ENCODE measurements at places on chromosomes 6 and 20.

- DNase-seq, result no peak
Observed at GRCh38 chr6:30687659-30688431, 1.4 kb upstream of the PPP1R18 start.

DNA sequence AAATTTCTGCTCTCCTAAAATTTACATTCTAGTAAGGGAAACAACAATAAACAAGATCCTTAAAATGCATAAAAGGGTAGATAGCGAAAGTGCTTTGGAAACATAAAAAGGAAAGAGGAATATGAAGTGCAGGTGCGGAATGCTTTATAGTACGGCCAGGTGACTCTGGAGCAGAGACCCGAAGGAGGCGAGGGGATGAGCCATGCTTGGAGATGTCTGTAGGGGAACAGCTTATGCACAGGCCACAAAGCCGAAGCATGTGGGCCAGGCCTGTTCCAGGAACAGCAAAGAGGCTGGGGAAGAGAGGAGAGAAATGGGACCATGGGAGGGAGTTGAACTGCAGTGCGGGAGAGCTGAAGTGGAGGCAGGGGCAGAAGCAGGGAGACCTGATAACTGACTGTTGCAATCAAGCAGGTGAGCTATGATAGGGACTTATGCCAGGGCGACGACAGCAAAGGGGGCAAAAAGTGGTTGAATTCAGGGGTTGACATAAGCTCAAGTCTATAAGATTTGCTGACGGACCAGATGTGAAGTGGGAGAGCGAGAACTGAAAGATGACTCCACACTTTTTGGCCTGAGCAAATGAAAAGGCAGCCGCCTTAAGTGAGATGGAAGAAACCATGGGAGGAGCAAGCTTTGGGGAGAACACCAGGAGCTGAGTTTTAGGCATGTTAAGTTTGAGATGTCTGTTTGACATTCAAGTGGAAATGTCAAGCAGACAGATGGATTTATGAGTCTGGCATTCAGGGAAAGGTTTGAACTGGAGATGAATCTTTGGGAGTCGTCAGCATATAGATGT, 83.1 kb downstream of the CNBD2 start:
- DNase-seq, result no peak

GRCh38 chr20:33337119-33337518, 54.1 kb downstream of the BPIFB1 start:
- no peak for DNase-seq

DNA sequence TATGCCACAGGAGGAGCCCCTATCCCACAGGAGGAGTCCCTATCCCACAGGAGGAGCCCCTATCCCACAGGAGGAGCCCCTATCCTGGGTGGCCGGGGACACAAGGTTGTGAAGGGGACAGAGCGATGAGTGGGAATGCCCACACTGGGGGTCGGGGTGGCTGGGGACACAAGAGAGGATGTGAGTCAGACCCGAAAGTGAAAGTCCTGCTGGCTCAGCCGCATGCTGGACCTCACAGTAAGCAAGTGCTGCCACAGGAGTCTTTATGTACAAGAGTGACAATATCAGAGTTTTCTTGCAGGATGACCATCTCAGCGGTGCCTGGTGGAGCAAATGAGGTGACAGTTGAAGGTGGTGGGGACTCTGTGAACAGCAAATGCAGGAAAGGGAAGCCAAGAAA, 93.7 kb downstream of the PSMB1 start:
- DNase-seq, result no peak

DNA sequence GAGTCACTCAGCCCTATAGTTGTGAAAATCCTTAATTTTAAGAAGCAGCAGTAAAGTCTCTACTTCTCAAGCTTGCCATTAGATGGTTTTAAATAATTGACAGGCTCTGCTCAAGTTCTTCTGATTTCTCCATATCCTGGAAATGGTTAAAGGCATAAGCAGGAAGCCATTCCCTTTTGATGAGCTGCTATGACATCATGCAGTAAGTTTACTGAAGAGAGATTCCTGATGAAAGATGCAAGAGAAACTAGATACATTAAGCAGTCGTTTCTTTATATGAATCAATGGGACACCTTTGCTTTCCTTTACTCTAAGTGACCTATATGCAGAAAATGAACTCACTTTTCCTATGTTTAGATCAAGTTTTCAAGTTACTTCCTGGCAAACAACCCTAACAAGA, 9.8 kb downstream of the POPDC3 start:
- DNase-seq, result no peak

- no peak for DNase-seq
Observed at GRCh38 chr6:165988302-165988756, 179.3 kb downstream of the TBXT start.

DNA sequence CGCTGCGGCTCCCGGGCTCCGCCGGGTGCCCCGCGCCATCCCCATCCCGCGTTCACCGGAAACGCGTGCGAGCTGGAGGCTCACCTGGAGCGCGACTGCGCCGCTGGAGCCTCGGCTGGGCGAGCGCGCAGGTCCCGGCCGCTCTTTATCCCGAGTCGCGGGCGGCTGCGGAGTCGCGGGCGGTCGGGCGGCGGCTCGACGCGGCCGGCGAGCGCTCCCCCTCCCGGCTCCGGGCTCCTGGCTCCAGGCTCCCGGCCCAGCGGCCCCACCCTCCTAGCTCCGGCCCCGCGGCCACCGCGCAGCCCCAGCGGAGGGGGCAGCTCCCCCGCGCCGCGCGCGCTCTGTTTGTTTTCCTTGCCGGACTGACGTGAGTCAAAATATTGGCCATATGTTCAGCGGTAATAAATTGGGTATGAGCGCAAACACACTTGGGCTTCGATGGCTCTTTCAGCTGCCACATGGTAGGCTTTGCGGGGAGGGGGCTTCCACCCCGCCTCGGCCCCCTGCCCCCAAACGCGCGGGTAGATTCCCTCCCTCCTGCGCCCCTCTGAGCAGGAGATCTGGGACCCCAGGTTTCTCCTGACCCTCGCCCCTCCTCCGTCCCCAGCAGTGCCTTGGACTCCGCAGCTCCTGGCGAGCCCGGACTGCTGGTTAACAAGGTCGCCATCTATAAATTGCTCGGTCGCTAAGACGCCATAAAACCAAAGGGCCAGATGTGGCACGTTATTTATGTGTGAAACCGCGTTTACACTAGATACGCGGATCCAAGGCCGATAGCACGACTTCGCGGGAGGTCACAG, 8.8 kb upstream of the NKX2-2 start:
- DNase-seq, result no peak

DNA sequence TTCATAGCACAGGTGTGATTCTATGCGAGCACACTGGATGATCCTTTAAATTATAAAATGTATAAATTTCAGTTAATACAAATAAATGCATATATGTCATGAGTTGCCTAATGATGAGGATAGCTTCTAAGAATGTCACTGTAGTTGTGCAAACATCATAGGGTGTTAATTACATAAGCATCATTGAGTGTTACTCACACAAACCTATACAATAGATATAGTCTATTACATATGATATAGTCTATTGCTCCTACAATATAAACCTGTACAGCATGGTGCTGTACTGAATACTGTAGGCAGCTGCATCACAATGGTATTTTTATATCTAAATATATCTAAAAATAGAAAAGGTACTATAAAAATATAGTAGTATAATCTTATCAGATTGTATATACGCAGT, 159.0 kb downstream of the PTPRK start:
- DNase-seq, result no peak

DNA sequence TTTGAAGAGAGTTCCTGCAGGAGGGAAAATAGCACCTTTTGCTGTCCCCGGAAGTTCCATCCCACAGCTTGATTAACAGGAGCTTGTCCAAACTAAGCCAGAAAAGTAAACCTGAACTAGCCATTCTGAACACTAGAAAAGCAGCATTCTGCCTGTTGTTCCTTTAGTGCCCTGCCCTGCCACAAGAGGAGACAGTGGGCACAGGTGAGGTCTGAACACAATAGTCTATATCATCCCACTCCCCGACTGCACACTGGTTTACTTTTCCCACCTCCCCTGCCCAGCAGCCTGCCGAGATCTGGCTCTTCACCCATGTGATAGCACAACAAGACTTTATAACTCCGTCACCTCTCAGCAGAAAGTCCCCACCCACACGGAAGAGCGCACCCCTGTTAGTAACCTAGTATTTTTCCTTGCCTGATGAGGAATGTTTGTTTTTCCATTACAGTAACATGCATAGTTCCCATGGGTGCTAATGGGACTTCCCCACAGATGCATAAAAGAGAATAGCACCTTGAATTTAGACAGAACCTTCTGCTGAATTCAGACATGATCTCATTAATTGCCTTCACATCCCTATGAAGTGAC, 59.7 kb downstream of the TFAP2A start:
- no peak for DNase-seq

DNA sequence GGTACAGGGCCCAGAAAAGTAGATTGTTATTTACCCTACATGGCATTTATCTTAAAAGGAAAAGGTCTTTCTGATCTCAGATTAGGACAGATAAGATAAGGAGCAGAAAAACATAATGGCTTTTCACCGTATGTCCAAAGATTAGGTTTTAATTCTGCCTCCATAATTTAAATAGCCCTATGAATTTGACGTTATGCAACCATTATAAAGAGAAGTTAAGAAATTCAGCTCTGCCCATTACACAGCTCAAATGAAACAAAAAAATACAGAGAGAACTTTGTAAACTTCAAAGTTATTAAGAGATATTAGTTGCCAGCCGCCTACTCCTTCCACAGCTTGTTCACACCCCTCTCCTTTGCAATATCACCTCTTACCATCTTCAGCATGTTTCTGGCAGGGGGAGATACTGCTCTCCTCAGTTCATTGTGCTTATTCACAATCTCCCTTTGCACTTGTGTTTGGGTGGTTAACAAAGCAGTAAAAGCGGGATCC, 8.1 kb downstream of the CRISP3 start:
- no peak for DNase-seq

GRCh38 chr6:152309648-152310047, 327.5 kb downstream of the SYNE1 start:
- peak; percentile 42 for DNase-seq

GRCh38 chr6:30722280-30723112, 2.3 kb downstream of the TUBB start:
- DNase-seq, result peak; percentile 92

Data from effector memory CD8-positive, alpha-beta T cell (primary cell).